ENCODE measurements at places on chromosomes 7 and 10.

GRCh38 chr10:90947030-90947960, 26.4 kb upstream of the ANKRD1 start:
- H3K4me1 ChIP-seq: peaks cover 7% of the 10 kb centered on the region
- H3K4me3 ChIP-seq: no peak overlapping the region
- no peak overlapping the region for H3K27ac ChIP-seq
- DNase-seq: no peak
- H3K27me3 ChIP-seq: peaks cover under 1% of the 10 kb centered on the region
- no peaks in the 10 kb centered on the region for H3K36me3 ChIP-seq

- no peak overlapping the region for H3K4me3 ChIP-seq
- no peaks in the 10 kb centered on the region for H3K36me3 ChIP-seq
- no peak for DNase-seq
- no peak overlapping the region for H3K27ac ChIP-seq
Observed at GRCh38 chr10:76644476-76644875, 993.1 kb downstream of the KCNMA1 start.

DNA sequence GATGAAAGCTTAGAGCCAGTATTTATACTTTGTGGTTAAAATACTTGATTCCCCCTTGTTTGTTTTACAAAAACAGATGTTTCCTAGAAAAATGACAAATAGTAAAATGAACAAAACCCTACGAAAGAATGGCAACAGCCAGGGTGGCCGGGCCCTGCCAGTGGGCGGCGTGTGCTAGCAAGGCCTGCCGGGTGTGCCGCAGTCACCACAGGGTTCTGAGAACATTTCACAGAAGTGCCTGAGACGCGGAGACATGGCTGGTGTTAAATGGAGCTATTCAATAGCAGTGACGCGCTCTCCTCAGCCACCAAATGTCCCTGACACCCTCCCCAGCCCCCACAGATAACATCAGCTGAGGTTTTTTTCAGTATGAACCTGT, 14.5 kb downstream of the GPR146 start:
- no peaks in the 10 kb centered on the region for H3K27me3 ChIP-seq
- peaks cover 24% of the 10 kb centered on the region for H3K4me1 ChIP-seq
- no peak overlapping the region for H3K4me3 ChIP-seq

GRCh38 chr10:20976891-20977290, 79.8 kb upstream of the NEBL start:
- DNase-seq: no peak
- no peak overlapping the region for H3K4me3 ChIP-seq
- H3K27me3 ChIP-seq: peaks cover 1% of the 10 kb centered on the region
- no peak overlapping the region for H3K27ac ChIP-seq
- H3K4me1 ChIP-seq: no peaks in the 10 kb centered on the region

Data from activated CD4-positive, alpha-beta memory T cell treated with anti-CD3 and anti-CD28 coated beads for 36 hours (primary cell).